GF-D8 (cell line): ENCODE measurements at places on chromosomes 2 and 18.
A peak's percentile ranks its signal among the peaks of the same experiment; 100 is the strongest.

- peak; percentile 95 for DNase-seq
These were observed 257.3 kb upstream of the HNMT start for GRCh38 chr2:137706786-137707613.

GRCh38 chr2:236124182-236124893, 43.8 kb downstream of the GBX2 start:
- no peak for DNase-seq

DNA sequence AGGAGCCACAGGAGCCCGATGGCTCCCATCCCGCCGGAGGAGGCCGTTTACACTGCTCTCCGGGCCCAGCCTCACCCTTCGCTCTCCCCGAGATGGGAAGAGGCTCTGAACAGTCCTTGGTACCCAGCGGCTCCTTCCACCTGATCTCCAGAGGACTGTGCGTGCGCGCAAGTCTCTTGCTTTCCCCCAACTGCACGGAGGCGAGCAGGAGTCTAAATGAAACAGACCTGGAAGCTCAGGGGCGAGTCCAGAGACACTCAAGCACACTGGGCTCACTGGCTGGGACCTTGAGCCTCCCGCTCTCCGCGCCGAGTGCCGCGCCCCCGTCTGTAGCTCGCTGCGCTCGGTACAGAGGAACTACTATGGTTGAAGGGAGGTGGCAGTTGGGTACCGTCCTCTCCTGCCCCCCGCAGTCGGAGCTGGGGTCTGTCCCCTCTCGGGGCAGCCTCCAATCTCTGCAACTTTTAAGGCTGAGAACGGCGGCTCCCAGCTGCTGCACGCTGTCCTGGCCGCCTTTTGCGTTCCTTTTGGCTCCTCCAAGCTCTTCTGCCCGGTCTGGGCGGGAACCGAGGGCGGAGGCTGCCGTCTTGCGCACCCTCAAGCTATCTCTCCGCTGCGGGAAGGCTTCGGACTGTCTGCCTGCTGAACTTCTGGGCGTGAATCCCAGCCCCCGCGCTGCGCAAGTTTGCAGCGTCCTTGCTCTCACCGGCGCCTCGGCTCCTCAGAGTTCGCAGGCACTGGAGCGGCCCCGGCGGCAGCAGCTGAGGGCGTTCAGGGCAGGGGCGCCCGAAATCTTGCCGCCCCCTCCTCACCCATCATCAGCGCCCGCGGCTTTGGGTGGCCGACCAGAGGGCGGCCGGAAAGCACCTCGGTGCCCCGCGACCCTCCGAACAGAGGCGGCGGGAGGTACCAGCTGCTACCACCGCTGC, 491 bp downstream of the ALK start:
- no peak for DNase-seq

DNA sequence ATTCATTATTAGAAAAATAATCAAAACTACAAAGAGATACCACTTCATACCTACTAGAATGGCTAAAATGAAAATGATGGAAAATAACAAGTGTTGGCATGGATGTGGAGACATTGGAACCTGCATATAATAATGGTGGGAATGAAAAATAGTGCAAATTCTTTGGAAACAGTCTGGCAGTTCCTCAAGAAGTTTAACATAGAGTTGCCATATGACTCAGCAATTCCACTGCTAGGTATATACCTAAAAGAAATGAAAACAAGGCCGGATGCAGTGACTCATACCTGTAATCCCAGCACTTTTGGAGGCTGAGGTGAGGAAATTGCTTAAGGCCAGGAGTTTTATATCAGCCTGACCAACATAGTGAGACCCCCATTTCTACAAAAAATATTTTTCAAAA, 41.6 kb upstream of the ACYP2 start:
- DNase-seq, result no peak

DNA sequence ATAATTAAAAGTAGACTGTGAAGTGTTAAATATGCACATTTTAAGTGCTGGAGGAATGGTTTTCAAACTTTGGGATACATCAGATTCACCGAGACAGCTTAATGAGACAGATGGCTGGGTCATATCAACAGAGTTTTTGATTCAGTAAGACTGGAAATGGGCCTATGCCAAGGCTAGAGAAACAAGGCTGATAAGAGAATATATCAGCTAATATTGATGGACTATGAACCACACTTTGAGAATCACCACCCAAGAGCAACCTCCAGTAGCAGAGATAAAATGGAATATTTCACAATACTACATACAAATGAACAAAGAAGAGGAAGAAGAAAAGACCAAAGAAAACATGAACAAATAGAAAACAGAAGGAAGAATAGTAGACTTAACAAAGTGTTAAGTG, 450.2 kb upstream of the KLHL29 start:
- DNase-seq, result no peak

DNA sequence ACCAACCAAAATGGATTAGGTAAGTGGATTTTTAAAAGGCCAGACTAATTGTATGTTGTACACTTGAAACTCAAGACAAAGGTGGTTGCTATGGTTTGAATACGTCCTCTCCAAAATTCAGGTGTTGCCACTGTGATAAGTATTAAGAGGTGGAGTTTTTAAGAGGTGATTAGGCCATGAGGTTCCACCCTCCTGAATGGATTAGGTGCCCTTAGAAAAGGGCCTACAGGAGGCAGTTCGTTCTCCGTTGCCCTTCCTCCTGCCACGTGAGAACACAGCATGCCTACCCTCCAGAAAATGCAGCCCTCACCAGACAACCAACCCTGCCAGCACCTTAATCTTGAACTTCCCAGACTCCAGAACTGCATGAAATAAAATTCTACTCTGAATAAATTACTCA, 51.2 kb downstream of the CHMP3 start:
- DNase-seq, result no peak

GRCh38 chr2:165454905-165455304, 14.6 kb upstream of the CSRNP3 start:
- DNase-seq, result no peak

GRCh38 chr2:43183743-43184142, 42.7 kb downstream of the ZFP36L2 start:
- no peak for DNase-seq

DNA sequence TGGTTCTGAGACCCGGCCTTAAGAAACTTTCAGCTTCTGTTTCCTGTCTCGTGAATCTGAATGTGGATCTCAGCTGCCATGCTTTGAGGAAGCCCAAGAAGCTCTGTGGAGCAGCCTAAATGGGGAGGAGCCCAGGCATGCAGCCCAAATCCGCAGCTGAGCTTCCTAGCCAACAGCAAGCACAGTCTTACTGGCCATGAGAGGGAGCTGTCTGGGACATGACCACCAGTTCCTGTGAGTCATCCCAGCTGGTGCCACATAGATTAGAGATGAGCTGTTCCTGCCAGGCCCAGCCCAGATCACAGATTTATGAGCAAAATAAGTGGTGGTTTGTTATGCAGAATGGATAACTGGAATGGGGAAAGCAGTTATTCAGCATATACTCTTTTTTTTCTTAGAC, 224.4 kb upstream of the APCDD1 start:
- no peak for DNase-seq

DNA sequence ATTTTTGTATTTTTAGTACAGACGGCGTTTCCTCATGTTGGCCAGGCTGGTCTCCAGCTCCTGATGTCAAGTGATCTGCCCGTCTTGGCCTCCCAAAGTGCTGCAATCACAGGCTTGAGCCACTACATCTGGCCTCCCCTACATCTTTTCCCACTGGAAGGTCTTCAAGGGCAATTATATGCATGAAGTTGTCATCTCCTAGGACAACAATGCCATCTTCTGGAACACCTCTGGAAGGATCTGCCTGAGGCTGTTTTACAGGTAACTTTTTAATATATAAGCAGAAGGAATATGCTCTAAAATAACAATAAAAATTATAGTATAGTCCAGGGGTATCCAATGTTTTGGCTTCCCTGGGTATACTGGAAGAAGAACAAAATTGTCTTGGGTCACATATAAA, 321.4 kb downstream of the AFF3 start:
- DNase-seq, result no peak

DNA sequence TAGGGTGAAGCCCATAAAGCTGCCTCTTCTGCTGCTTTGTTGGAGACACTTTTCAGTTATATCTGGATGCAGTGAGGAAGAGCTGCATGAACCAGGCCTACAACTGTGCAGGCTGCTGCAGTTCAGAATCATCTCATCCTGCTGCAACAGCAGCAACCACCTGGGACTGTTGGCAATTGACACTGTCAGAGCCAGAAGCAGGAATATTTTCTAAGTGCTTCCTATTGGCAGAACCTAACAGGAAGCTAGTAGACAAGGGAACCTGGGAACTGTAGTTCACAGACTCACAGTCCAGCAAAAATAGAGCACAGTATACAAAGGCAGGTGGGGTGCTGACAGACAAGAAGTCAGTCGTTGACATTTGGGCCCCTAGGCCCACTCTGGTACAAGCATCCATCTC, 452.9 kb upstream of the SPRED2 start:
- no peak for DNase-seq

- DNase-seq, result no peak
These were observed 43.6 kb downstream of the TSPYL6 start for GRCh38 chr2:54212456-54212855.

- no peak for DNase-seq
These were observed 26.5 kb downstream of the LDAH start for GRCh38 chr2:20796374-20796791.

- DNase-seq, result no peak
These were observed 420.3 kb downstream of the PTPRM start for GRCh38 chr18:7987284-7987976.

DNA sequence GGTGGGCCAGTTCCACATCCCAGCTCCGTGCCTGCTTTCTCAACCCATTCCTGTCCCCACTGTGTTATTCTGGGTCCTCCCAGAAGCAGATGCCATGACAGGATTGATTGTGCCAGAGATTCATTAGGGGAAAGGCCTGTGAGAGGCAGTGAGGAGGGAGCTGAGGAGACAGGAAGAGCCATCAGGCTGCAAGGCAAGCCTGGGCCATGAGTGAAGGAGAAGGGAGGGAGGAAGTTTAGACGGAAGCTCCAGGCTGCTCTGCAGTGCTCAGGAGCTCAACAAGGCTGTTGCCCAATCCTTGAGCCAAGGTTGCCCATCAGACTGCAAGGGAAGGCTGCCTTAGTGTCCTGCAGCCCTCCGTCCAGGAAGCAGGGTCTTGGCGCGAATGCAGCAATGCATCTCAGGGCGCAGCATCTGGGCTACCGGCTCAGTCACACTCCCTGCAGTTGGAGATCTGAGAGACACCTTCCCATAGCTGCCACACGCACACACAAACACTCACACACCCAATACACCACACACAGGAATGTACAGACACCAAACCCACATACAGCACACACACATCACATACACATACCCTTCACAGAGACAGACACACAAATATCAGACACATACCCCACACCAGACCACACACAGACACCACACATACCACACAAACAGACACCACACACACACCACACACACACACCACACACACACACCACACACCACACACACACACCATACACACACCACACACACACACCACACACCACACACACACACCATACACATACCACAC, 139.5 kb upstream of the NDUFV2 start:
- no peak for DNase-seq

DNA sequence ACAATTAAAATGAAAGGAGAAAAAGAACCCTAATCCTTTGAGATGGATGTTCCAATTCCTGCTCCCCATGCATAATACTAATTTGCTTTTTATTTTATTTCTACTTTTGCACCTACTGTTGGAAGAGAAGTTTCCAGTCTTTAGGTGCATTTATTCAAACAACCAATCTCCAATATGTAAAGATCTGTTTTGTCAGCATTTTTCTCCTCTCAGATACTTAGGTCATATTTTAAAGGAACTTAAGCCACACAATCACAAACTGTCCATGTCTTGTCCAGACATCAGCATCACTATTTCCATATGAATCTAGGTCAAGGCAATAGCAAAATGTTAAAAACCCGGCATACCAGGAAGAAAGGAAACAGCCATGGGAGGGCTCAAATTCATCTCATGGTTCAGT, 1023.2 kb downstream of the BCL11A start:
- no peak for DNase-seq

GRCh38 chr2:108324531-108325255, 36.0 kb downstream of the SULT1C2 start:
- DNase-seq, result no peak
